ENCODE measurements at places on chromosomes 13 and 19. TPM values are rescaled to one million over a fixed set of nuclear protein-coding genes. Genes with fewer than 3 reads are reported as not detected.
A peak's percentile ranks its signal among the peaks of the same experiment; 100 is the strongest.

The IGFLR1 gene
- 9.7 TPM for total RNA-seq

GRCh38 chr13:112443191-112443994, 67.2 kb downstream of the SPACA7 start:
- H3K4me1 ChIP-seq: no peaks in the 10 kb centered on the region
- H3K4me3 ChIP-seq: no peak overlapping the region
- no peak overlapping the region for H3K27ac ChIP-seq
- no peak for DNase-seq
- peaks cover 93% of the 10 kb centered on the region for H3K27me3 ChIP-seq
- H3K36me3 ChIP-seq: no peaks in the 10 kb centered on the region

The CAPNS1 gene
- 1,177 TPM for total RNA-seq

The CERS1 gene
- total RNA-seq: 2.7 TPM

DNA sequence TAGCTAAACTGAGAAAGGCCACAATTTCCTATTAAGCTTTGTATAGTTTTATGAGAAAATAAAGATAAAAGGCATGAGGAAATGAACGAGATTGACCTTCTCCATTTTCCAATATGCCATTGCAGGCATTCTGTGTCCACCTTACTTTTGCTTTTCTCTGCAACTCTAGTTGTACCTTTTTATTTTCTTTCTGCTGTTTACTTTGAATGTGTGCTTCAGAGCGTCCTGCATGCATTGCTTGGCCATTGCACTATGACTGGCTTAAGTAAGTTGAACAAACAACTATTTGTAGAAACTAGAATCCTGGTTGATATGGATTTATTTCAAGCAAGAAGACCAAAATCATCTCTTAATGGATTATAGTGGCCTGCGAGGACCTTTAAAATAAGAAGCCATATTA, 510.3 kb downstream of the GPC6 start:
- no peaks in the 10 kb centered on the region for H3K27me3 ChIP-seq
- no peaks in the 10 kb centered on the region for H3K36me3 ChIP-seq
- no peaks in the 10 kb centered on the region for H3K4me1 ChIP-seq
- no peak for DNase-seq
- H3K27ac ChIP-seq: no peak overlapping the region

DNA sequence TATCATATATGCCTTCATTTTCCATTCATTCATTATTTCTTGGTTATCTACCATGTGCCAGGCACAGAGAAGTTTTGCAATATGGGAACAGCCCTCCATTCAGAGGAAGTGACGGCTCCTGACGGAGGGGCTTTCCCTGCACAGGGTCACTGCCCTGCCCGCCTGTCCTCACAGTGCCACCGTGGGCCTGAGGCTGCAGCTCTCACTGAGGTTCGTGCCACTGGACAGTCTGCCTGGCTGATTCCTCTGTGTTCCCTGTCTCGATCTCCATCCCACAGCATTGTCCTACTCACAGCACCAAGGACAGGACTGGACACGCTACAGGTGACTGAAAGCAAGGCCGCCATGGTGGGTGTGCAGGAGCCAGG, 92.7 kb downstream of the TSHZ3 start:
- no peaks in the 10 kb centered on the region for H3K4me1 ChIP-seq
- H3K27me3 ChIP-seq: peaks cover 46% of the 10 kb centered on the region
- H3K4me3 ChIP-seq: no peak overlapping the region
- no peaks in the 10 kb centered on the region for H3K36me3 ChIP-seq

DNA sequence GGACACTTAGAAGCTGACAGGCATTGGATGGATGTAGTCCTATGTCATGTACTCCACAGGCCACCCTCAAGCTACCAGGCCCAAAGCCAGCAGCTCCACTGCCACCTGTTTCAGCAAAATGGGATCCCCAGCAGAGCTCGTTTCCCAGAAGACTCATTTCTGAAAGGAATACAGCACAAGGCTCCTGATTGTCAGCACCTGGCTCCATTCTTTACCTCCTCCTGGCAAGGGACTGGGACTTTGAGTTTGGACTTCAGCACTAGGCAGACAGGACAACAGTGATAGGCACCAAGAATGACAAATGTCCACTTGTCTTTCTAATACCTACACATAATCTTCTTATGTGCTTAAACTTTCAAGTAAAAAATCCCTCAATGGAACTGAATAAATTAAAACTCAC, 150.4 kb upstream of the RXFP2 start:
- H3K4me3 ChIP-seq: no peak overlapping the region
- no peak for DNase-seq
- H3K27me3 ChIP-seq: no peaks in the 10 kb centered on the region
- H3K27ac ChIP-seq: no peak overlapping the region
- H3K36me3 ChIP-seq: no peaks in the 10 kb centered on the region
- H3K4me1 ChIP-seq: no peaks in the 10 kb centered on the region

The GAPDHS gene
- not detected for total RNA-seq

- H3K4me3 ChIP-seq: no peak overlapping the region
- peaks cover 31% of the 10 kb centered on the region for H3K4me1 ChIP-seq
- no peak for DNase-seq
- H3K36me3 ChIP-seq: 0 out of 2 replicates have a peak, but pooled peaks cover 5% of the 10 kb centered on the region
Measured at GRCh38 chr19:55345818-55346724, 6.4 kb downstream of the KMT5C start.

DNA sequence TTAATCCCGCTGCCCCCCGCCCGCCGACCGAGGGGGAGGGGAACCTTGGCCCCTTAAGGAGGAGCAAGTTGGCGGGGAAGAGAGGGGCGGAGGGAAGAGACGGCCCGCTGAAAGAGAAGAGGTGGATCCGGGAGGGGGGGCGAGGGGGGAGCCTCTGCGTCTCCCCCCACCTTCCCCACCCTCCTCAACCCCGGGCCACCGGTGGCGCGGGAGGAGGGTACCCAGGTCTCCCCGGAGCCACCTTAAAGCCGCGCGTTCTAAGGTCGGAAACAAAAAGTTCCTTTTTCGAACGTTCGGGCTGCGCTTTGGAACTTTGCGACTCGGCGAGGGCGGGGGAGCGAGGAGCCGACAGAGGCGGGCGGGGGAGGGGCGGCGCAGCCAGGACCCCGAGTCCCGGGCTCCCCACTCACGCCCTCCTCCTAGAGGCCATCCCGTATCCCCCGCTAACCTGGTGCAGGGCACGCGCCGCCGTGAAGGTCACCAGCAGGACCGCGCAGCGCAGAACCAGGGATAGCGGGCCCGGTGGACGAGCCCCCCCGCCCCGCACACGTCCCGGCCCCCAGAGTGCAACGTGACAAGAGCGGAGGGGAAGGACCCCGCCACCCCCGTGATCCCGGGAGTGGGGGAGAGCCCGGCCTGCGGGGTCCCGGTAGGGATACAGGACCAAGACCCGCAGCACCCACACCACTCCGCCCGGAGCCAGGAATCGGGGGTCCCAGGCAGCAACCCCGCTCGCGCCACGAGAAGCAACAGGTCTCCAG, 659 bp downstream of the ERF start:
- H3K36me3 ChIP-seq: no peaks in the 10 kb centered on the region
- peaks cover 13% of the 10 kb centered on the region for H3K4me1 ChIP-seq
- H3K27ac ChIP-seq: 0 out of 2 replicates have a peak overlapping the region, but pooled peaks have one; percentile 13
- H3K4me3 ChIP-seq: peak overlapping the region; percentile 98
- DNase-seq: no peak

DNA sequence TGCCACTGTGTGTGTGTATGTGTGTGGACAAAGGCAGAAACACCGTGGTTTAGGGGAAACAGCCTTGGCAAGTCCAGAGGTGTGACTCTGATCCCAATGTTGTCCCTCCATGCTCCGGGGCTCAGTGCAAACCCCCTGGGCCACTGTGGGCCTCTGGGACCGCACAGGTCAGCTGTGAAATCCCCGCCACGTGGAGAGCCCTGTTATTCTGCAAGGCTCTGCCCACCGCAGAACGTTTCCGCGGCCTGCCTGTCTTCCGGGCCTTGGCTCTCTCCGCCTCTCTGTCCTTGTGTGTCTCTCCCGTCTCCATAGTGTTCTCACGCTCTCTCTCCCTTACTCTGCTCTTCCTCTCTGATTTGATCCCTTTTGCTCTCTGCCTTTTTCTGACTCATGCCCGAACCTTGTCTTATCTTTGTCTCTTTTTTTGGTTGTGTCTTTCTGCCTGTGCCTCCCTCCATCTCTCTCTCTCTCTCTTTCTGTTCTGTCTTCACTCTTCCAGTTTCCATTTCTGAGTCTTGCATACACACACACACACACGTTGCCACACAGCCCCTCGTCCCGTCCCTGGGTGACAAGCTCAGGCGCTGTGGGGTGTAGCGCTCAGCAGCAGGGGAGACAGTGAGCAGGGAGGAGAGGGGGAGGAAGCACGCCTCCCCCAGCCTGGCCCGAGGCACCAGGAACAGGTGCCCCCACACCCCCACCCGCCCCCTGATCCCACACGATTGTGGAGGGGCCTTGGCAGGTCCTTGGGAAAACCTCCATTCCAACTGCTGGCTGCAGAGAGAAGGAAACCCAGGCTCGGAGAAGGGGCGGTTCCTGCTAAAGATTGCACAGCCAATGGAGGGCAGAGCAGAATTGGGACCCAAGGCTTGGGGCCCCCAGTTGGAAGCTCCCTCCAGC, 3.0 kb downstream of the TTYH1 start:
- peaks cover 60% of the 10 kb centered on the region for H3K27me3 ChIP-seq
- H3K4me1 ChIP-seq: no peaks in the 10 kb centered on the region
- no peak for DNase-seq
- H3K27ac ChIP-seq: no peak overlapping the region
- no peaks in the 10 kb centered on the region for H3K36me3 ChIP-seq

DNA sequence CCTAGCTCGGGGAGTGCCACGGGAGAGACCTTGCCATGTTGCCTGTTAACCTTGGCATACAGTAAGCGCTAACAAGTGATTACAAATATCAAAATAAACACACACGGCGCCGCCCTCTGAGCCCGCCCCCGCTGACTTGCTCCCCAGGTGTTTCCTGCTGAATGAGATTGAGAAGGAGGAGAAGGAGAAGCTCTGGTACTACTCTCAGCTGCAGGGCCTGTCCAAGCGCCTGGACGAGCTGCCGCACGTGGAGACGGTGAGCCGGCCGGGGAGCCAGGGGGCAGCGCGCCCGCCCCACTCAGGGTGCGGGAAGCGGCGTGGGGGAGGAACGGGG, 5.0 kb downstream of the APC2 start:
- peak overlapping the region; percentile 50 for H3K4me3 ChIP-seq
- peak; percentile 52 for DNase-seq
- H3K4me1 ChIP-seq: no peaks in the 10 kb centered on the region
- peak overlapping the region; percentile 30 for H3K27ac ChIP-seq
- no peaks in the 10 kb centered on the region for H3K27me3 ChIP-seq
- no peaks in the 10 kb centered on the region for H3K36me3 ChIP-seq

DNA sequence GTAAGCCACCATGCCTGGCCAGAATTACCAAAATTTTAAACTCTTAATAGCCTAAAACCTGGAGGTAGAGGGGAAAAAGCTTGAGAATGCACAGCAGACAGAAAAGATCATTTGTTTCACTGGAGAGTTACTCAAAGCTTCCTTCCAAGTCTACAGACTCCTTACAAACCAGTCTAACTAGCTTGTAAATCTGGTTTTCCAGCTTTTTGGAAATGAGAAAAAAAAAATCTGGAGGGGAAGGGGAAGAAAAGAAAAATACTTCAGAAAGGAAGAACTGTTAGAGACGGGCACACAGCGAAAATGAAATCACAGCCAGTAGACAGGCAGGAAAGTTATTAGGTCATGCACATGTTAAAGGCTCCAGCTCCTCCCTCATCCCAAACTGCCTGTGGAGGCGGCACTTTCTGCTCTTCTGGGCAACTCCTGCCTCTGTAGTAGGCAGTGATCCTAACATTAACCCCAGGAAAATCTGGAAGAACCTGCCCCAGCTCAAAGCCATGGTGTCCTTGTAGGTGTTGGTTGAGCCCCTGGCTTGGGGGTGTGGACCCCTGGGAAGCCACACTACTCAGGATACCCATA, 17.3 kb downstream of the PARP4 start:
- no peaks in the 10 kb centered on the region for H3K27me3 ChIP-seq
- H3K4me3 ChIP-seq: no peak overlapping the region
- peaks cover 69% of the 10 kb centered on the region for H3K36me3 ChIP-seq
- DNase-seq: peak; percentile 43

The CPB2 gene
- total RNA-seq: not detected

- H3K27me3 ChIP-seq: no peaks in the 10 kb centered on the region
- no peak overlapping the region for H3K27ac ChIP-seq
- no peak overlapping the region for H3K4me3 ChIP-seq
- no peak for DNase-seq
Measured at GRCh38 chr13:34344816-34345215, 526.9 kb downstream of the RFC3 start.

- no peak for DNase-seq
- no peak overlapping the region for H3K4me3 ChIP-seq
- peaks cover 42% of the 10 kb centered on the region for H3K4me1 ChIP-seq
- H3K27me3 ChIP-seq: no peaks in the 10 kb centered on the region
- no peaks in the 10 kb centered on the region for H3K36me3 ChIP-seq
Measured at GRCh38 chr19:42281827-42282762, 13.0 kb downstream of the CIC start.

DNA sequence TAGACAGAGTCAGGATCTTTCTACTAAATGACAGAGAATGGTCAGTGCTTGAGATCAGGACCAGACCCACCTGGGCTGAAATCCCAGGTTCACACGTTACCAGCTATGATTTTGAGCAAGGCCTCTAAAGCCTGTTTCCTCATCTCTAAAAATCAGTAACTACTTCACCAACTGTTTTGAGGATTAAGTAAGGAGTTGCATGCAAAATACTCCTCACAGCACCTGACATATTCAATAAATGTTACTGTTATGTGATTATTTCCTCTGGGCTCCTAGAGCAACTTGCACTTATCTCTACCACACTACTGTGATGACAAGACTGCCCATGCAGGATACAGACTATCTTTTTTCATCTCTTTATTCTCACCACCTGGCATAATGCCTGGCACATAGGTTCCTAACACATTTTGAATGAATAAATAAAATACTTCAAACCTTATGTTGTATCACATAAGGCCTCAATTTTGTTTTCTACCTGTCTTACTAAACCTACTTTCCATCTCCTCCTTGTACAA, 1.8 kb downstream of the KATNAL1 start:
- no peaks in the 10 kb centered on the region for H3K36me3 ChIP-seq
- no peak overlapping the region for H3K27ac ChIP-seq
- no peaks in the 10 kb centered on the region for H3K27me3 ChIP-seq
- peaks cover 16% of the 10 kb centered on the region for H3K4me1 ChIP-seq
- H3K4me3 ChIP-seq: no peak overlapping the region

GRCh38 chr13:99007414-99007986, 29.6 kb upstream of the DOCK9 start:
- DNase-seq: no peak
- H3K4me3 ChIP-seq: no peak overlapping the region
- no peak overlapping the region for H3K27ac ChIP-seq
- no peaks in the 10 kb centered on the region for H3K27me3 ChIP-seq

DNA sequence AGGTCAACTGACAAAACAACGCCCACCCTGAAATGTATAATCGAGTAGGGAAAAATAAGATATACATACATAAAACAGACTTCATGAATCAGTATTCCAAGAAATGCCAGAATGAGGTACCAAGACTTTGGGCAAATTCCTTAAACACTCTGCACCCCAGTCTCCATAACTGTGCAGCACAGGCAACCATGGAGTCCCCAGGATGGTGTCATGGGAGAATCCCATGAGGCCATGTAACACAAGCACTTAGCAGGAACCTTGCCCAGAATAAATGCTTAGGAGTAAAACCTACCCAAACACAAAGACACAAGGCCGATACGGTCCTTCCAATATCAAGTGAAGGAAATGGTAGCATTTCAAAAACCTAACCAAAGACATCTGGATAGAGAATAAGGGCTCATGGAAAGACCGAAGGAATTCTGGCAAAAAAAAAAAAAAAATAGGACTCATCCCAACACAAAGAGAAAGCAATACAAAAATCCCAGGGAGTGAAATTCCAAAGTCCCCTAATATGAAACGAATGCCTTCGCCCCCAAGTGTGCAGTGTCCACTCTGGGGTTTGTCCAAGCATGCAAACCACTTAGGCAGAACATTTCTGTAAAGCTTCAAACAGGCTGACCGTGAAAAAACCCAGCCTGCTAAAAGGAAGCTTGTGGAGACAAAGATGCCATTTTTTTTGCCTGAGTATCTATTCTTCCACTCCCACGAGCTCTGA, 11.1 kb downstream of the ZC3H4 start:
- DNase-seq: no peak
- no peak overlapping the region for H3K4me3 ChIP-seq
- no peak overlapping the region for H3K27ac ChIP-seq
- H3K4me1 ChIP-seq: peaks cover 27% of the 10 kb centered on the region
- no peaks in the 10 kb centered on the region for H3K27me3 ChIP-seq

All from PC-9 (cell line).